Ascending aorta (tissue), 2 donors: ENCODE measurements at places on chromosomes 5 and 9.

DNA sequence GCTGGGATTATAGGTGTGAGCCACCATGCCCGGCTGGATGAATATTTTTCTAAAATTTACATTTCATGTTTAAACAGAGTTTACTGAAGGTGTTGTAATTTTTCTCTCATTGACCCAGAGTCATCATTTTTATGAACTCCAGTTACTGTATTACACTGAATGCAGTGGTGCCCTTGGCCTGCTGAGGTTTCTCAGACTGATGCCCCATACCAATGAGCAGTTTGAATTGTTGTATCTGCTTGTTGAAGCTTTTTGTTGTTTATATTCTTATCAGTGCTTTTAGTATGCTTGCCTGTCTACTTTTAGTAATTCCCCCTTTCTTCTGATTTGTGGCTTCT lies 29.9 kb downstream of the NFX1 start:
- no peak for DNase-seq

- no peak for DNase-seq
These were observed 66.8 kb downstream of the IPPK start for GRCh38 chr9:92603100-92603499.

DNA sequence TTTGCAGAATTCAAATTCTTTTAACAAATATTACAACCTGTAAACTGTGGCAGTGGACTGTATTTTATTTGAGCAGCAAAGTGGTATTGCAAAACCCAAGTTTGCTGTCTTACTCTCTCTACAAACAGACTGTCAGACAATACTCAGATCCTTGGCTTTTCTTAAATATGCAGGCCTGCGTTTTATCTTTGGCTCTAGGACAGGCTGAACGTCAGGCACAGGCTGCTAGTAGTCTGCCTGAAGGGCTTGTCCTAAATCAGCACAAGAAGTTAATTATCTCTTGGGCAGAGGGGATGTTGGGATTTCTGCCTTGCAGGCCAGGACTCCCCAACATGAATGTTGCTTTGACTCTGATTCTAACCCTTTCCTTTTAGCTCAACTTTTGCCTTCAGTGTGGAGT lies 147.5 kb downstream of the SLIT3 start:
- no peak for DNase-seq

- DNase-seq: no peak
These were observed 334.7 kb downstream of the ACTL7B start for GRCh38 chr9:108521063-108521590.

- no peak for DNase-seq
These were observed 1252.5 kb downstream of the EFNA5 start for GRCh38 chr5:106418196-106418595.

DNA sequence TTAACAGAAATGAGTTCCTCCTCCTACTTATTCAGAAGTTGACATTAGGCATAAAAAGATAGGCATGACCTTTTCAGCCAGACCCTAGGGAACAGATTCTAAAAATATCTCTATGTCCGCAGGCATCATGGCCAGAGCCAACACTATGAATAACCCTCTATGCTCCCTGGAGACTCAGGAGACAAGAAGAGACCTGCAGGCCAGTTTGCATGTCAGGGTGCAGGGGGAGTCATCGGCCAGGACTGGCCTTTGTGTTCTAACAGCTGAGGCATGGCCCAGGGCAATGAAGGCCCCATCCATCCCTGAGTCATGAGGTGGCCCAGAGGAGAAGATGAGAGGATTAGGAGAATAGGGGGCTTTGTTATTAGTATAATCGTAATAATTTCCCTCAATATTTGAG lies 93.8 kb downstream of the TMEM215 start:
- DNase-seq: no peak

GRCh38 chr5:94969174-94969573 lies 315.7 kb downstream of the MCTP1 start:
- DNase-seq: no peak

- DNase-seq: no peak
These were observed 66.7 kb downstream of the MRPL36 start for GRCh38 chr5:1732945-1733344.

- DNase-seq: no peak
These were observed 201.0 kb downstream of the EFNA5 start for GRCh38 chr5:107469485-107470294.

DNA sequence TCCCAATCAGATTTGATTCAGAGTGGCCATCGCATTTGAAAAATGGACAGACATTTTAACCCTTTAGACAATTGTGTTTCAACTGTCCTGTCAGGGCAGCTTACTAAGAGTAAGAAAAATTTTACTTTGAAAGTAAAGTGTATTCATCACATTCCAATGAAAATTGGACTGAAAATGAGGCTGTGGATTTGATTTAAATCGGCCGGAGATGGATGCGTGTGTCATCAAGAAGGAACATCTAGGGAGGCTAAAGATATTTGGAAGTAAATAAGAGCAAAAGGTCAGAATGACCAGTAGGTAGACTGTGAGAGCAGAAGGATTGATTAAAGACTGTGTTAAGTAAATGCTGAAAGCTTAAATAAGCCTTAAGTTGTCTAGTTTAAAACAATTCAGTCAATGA lies 1.5 kb downstream of the ZCCHC7 start:
- no peak for DNase-seq

DNA sequence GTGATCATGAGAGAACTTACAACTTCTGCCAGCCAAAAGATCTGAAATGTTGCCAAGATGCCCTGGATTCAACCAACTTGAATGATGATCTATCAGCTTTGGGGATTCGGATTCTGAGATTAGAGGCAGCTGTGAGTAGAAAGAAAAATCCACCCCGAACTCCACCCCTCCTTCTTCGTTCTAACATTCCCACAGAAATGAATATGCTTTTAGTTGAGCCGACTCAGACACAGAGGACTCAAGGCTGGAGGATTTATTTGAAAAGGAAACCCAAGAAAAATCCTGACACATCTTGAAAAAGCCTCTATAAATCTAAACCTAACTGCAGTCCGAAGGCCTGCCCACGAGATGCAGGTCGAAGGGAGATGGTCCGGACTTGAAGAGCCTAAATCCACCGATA lies 275.0 kb downstream of the GAS1 start:
- DNase-seq: no peak

- DNase-seq: no peak
These were observed 159.6 kb upstream of the TBCA start for GRCh38 chr5:77935506-77936364.

DNA sequence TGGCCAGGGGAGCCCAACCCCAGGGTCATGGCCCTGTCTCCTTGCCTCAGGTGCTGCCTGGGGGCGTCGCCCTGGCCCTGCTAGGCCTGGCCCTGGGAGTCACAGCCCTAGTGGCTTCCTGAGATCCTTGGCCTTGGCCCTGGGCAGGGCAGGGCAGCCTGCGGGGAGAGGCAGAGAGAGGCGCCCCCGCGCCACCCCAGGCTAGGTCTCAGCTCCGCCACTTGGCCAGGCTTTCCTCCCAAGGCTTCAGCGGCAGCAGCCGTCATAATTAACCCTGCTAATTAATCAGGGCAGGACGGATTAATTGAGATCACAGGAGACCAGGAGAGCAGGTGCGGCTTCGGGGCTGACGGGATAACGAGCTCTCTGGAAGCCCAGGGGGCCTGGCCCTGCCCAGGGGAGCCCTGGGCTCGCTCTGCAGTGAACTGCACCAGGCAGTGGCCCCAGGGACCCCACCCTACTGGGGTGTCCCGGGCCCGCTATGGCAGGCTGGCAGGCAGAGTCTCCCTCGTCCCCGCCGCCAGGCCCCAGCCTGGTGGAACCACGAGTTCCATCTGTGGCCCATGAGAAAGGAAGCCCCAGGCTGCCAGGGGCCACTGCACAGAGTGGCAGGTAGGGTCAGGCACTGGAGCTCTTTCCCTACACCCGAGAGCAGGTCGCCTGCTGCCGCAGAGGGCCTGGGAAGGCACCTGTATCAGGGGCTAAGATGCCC lies 269.6 kb downstream of the PBX3 start:
- no peak for DNase-seq

DNA sequence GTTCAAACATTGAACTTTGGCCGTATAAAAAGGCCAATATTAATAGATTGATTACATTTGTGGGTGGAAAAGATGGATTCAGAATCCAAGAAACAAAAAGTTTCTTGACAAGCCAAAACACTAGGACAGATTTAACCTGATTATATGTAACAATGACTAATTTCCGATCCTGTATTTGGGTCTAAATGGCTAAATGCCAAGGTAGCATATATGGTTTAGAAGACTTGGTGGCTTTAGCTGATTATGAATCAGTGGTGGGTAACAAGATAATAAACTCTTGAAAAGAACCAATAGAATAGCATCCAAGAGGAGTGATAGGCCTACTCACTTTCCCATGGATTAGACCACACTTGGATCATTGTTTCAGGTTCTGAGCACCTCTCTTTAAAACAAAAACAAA lies 21.8 kb upstream of the ANP32B start:
- no peak for DNase-seq

GRCh38 chr5:142079306-142079721 lies 29.3 kb upstream of the NDFIP1 start:
- no peak for DNase-seq
